ENCODE measurements at places on chromosomes 3 and 15.

- DNase-seq = no peak
Observed at GRCh38 chr3:127622772-127623576, 6.0 kb upstream of the PODXL2 start.

DNA sequence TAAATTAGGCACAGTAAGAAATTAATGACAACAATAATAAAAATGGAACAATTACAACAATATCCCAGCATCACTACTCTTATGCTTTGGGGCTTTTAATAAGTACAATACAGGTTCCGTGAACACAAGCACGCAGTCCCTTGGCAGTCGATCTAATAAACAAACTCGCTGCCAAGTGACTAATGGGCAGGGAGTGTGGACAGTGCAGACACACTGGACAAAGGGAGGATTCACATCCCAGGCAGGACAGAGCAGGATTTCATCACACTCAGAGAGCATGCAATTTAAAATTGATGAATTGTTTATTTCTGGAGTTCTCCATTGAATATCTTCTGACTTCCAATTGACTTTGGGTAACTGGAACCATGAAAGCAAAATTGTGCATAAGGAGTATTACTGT is 524.1 kb upstream of the CFAP20DC start:
- no peak for DNase-seq

DNA sequence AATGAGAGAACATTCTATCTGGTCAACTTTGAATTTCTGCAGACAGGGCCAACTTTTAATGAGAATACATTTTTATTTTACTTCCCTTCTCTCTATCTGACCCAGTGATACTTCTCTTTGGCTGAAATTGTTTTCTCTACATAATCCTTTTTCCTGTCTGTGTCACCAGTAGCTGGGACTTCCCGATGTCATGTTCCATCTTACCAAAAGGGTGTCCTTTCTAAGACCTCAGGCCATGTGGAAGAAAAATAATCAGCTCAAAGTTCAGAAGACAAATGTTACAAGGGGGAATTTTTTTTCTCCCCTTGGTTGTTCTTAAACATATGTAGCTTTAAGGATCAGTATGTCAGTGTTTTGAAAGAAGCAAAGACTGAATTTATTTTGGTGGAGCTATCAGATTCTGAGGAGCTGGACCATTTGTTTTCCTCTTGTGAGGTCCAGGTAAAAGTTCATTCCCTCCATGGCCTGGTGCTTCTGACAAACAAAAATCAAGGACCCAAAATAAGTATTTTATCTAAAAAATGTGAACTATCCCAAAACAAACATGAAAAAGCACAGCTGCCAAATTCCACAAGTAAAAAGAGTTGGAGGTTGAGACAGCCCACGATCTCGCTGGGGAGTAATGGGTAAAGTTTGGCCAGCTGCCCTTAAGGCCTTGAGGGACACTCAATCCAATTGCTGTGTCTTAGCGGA is 859.4 kb upstream of the NR2F2 start:
- DNase-seq = no peak

DNA sequence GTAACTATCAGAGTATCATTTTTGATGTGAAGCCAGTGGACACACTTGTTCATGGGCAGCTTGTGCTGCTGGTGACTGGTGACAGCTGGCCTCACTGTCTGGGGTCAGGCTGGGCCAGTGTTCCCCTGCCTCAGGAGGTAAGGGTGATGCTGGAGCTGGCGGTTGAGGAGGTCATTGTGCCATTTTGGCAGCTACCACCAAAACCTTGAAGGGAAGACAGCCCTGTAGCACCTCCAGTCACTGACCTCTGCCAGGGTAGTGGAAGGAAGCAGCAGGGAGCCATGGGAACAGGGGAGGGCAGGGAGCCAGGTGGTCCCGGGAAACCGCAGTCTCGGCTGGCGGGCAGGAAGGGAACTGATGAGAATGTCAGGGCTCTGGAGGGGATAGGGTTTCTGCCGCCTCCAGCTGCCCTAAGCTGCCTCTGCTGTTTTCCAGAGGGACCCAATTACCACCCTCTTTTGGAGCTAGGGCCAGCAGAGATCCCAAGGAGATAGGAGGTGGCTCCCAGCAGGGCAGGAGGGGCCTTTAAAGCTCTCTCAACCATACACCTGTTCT is 24.8 kb downstream of the FOXL2NB start:
- no peak for DNase-seq

- no peak for DNase-seq
Observed at GRCh38 chr15:84996055-84996454, 14.4 kb downstream of the PDE8A start.

DNA sequence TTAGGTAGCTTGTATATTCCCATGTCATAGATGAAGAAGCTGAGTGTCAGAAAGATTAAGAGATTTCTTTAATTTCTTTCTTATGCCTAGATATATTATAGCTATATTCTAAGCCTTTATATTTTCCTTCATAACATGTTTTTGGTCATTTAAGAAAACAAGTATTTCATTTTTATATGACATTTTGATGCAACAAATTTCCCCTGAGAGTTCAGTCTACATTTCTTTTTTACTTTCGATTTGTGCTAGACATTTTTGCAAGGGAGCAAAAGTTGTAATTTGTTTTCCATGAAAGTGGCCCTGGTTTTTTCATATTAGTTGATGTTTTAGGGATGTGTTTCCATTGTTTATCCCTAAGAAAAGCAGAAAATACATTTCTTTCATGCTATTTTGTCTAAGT is 344.9 kb downstream of the NLGN1 start:
- no peak for DNase-seq

DNA sequence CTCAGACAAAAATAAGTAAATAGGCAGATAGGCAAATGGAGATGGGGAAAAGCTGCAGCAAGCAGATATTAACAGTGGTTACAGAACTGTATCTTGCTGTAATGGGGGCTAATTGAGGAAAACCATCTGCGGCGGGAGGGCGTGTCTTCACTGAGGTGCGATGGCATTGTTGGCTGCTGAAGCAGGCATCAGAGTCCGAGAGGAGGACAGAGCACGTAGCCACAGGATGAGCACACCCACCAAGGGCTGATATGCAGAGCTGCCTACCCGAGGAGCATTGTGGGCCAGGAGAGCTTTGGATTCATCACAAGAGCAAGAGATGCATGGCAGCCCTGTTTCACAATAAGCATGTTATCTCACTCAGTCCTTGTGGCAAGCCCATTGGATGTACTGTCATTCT is 30.4 kb downstream of the CHRNA7 start:
- no peak for DNase-seq

DNA sequence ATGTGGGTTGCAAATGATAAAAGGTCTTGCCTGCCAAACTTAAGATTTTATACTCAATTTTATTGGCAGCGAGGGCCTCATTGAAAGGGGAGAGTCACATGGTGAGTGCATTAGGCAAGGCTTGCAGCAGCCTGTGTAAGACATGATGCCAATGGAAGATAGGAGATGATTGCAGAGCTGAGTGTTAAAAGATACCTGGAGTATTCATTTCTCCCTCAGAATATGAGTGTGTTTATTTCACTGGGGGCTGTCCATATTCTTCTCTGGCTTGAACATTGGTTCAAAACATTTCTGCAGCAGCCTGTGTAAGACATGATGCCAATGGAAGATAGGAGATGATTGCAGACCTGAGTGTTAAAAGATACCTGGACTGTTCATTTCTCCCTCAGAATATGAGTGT is 165.2 kb upstream of the NUDT16 start:
- DNase-seq = no peak

DNA sequence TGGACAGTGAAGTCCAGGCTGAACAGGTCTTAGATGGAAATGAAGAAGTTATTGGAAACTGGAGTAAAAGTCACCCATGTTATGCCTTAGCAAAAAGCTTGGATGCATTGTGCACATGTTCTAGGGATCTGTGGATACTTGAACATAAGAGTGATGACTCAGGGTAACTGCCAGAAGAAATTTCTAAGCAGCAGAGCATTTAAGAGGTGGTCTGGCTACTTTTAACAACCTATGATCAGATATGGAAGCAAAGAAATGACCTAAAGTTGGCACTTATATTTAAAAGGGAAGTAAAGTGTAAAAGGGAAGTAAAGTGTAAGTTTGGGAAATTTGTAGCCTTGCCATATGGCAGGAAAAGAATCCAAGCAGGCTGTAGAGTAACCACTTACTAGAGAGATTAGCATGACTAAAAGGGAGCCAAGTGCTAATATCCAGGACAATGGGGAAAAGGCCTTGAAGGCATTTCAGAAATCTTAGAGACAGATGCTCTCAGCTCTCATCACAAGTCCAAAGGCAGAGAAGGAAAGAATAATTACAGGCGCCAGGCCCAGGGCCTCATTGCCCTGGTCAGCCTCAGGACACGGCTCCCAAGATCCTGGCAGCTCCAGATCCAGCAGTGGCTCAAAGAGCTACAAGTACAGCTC is 73.9 kb upstream of the KCNH8 start:
- no peak for DNase-seq

- DNase-seq = no peak
Observed at GRCh38 chr3:178802993-178803693, 266.9 kb downstream of the KCNMB2 start.

DNA sequence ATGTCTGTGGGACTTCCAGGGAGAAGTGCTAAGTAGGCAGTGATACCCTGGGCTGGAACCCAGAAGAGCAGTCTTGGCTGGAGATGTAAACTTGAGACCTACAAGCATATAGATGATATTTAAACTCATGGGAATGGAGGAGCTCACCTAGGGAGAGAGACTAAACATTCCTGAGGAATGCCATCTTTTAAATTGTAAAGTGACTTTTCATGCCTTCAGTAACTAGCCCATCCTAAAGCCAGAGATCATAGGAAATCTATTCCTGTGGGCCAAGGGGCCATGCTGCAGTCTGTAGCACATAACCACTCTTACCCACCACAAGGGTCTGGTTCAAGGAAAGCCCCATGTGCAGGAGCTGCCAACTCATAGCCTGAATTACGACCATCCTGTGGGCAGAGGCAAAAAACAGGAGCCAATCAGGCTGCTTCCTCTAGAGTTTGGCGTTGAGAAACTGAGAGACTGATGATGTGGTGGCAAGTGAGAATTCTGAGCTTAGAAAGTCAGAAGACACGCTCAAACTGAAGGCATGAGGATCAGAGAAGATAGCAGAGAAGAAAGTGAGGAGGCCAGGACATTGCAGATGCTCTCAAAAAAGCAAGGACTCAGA is 37.5 kb downstream of the CTDSPL start:
- no peak for DNase-seq

DNA sequence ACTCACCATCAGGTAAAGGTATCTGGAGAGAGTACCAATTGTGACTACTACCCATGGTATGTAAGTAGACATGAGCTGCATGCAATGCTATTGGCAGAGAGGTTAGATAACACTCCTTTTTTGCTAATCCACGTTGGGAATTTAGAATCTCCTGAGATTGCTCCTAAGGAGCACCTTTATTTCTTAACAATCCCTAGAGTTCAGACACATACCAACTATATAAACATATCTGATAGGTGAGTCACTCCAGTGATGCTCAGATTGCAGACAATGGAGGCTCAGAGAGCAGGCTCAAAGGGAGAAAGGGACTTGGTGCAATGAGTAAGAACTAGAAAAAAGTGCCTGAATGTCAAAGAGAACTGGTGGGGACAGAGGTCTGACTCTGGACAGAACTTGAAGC is 47.0 kb upstream of the LRRFIP2 start:
- no peak for DNase-seq

DNA sequence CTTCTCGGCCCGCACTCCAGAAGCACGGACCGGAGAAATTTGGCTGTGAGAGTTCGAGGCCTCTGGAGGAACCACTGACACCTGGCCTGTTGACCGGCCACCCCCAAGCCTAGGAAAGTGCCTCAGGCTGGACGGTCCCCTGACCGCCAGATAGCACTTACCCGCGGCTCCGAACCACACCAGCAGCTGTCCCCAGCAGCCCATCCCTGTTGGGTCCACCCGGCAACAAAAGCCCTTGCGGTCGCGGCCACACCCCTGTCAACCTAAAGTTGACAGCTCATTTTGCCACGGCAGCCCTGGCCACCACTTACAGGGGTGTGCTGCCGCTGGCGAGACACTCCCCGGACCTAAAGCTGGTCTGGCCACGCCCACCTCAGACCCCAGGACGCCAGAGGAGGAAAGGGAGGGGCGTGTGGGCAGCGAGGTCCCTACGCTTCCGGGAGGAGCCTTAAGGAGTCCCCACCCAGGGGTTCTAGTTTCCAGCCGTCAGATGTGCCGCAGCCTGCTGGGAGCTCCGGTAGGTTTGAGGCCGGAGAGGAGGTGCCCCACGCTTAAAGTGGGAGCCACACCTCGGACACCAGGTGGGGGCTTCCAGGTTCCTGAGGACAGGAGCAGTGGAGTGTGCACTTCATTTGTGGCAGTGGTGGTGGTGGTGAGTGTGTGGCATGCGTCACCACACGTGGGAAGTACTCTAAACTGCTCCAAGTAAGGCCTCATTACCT is at the start of gene LTK:
Gene LTK (minus strand): TSS at position 322 of the 722 bp plus-strand sequence. CDS start 118 bp downstream, at position 204.
- DNase-seq = no peak

DNA sequence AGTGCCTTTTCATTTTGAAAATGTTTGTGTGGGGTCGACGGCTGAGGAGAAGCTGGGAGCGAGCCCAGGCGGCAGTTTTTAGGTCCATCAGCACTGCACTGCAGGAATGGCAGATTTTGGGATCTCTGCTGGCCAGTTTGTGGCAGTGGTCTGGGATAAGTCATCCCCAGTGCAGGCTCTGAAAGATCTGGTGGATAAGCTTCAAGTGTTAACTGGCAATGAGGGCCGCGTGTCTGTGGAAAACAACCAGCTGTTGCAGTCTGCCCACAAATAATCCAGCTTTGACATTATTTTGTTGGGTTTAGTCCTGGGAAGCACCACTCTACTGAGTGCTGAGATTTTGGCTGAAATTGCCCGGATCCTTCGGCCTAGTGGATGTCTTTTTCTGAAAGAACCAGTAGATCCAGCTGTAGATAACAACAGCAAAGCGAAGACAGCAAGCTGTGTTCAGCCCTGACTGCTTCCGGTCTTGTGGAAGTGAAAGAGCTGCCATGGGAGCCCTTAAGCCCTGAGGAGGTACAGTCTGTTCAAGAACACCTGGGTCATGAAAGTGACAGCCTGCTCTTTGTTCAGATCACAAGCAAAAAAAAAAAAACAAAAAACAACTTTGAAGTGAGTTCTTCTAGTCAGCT is 13.1 kb upstream of the ANP32A start:
- DNase-seq = no peak

DNA sequence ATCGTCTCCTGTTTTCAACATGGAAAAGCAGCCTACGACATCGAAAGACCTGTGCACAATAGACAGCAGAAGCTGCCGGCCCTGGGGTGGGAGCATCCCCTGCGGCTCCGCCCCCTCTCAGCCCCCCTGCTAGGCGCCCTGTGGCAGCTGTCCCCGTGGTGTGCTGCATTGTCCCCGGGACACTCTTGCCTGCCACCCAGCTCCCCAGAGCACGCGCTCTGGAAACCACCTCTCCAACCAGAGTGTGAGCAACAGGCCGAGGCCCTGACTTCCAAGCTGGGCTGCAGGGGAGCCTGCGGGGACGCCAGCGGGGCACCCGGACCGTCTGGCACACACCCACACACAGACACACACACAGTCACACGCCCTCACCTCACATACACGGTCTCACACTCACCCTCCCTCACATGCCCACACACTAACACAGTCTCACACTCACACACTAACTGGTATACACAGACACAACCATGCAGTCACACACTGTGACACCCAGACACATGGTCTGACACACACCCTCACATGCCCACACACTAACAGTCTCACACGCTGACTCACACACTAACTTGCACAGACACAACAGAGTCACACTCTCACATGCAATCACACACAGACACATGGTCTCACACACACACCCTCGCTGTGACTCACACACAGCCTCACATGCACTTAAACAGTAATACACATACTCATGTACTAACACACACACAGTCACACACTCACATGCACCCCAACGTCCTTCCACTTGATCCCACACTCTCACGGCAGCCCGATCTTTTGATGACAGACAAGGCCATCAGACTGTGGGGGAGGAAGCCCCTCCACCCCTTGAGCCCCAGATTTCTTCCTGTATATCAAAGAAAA is 94.7 kb downstream of the OCA2 start:
- no peak for DNase-seq

GRCh38 chr15:52128568-52128967 is 16.0 kb upstream of the BCL2L10 start:
- no peak for DNase-seq
